ENCODE measurements at places on chromosomes 4 and X. TPM values are rescaled to one million over a fixed set of nuclear protein-coding genes. Genes with fewer than 3 reads are reported as not detected.

RAB39B gene
- 6.3 TPM for total RNA-seq

ZXDA gene
- 10.4 TPM for total RNA-seq

WDR17 gene
- 0.12 TPM for total RNA-seq

- DNase-seq = no peak
- H3K36me3 ChIP-seq = no peaks in the 10 kb centered on the region
- no peaks in the 10 kb centered on the region for H3K4me1 ChIP-seq
- no peaks in the 10 kb centered on the region for H3K27me3 ChIP-seq
- no peak overlapping the region for H3K4me3 ChIP-seq
These were observed 326.4 kb downstream of the DCHS2 start for GRCh38 chr4:154164931-154165839.

GRCh38 chr4:154877110-154877760 lies 96.2 kb downstream of the RBM46 start:
- H3K36me3 ChIP-seq = no peaks in the 10 kb centered on the region
- no peak for DNase-seq
- no peaks in the 10 kb centered on the region for H3K4me1 ChIP-seq
- H3K27me3 ChIP-seq = no peaks in the 10 kb centered on the region
- H3K27ac ChIP-seq = no peak overlapping the region
- H3K4me3 ChIP-seq = no peak overlapping the region

DNA sequence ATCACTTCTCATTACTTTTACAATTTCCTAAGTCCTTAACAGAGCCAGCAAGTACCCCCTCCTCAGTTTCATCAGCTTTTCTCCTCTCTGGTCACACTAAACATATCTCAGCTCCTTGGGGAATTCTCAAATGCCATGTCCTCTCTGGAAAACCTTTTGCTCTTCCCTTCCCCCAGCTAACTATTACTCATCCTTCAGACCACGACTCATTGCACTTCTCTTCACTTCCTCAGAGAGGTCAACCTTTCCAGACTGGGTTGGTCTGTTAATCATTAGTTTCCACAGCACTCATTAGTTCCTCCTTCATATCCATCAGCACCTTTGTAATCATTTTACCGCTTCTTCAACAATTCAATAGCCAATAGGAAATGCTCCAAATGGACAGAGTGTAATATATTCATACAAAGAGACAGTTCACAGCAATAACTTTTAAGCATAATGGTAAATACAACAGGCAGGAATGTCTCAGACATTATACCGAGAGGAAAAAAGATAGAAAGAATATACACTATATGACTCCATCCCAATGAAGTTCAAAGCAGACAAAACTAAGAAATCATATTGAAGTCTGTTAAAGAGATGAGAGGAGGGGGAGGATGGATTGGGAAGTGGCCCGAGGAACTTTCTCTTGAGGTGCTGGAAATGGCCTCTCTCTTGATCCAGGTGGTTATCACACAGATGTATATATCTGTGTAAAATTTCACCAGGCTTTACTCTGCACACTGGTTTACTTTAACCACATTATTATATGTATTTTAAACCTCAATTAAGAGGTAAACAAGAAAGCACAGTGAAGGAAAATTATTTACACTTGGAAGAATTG lies 39.6 kb downstream of the DDX60L start:
- H3K4me1 ChIP-seq = no peaks in the 10 kb centered on the region
- no peak overlapping the region for H3K4me3 ChIP-seq
- no peak overlapping the region for H3K27ac ChIP-seq
- DNase-seq = no peak
- peaks cover 46% of the 10 kb centered on the region for H3K36me3 ChIP-seq

- no peaks in the 10 kb centered on the region for H3K4me1 ChIP-seq
- H3K27ac ChIP-seq = no peak overlapping the region
- no peaks in the 10 kb centered on the region for H3K27me3 ChIP-seq
These were observed 67.7 kb downstream of the RWDD4 start for GRCh38 chr4:183591301-183591700.

DNA sequence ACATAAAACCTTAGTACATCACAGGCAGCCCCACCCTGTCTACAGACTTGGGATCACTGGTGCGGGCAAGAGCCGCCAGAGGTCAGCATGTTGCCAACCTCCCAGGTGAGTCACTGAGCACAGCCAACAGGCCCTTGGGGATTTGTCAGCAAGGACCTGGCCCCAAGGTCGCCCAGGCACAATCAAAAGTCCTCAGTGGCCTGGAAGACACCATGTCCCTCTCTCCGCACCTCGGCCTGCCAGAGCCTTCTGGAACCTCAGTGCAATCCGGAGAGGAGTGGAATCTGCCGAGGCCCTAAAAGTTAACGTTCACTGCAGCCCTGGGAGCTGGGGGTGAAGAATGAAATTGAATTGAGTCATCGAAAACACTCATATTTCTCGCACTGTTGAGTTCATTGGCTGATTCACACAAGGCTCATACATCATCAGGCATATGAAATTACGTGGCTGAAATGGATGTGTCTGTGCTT lies 74.3 kb downstream of the WFS1 start:
- no peak overlapping the region for H3K4me3 ChIP-seq
- no peaks in the 10 kb centered on the region for H3K36me3 ChIP-seq
- peaks cover 9% of the 10 kb centered on the region for H3K4me1 ChIP-seq
- DNase-seq = no peak
- no peak overlapping the region for H3K27ac ChIP-seq
- no peaks in the 10 kb centered on the region for H3K27me3 ChIP-seq

DNA sequence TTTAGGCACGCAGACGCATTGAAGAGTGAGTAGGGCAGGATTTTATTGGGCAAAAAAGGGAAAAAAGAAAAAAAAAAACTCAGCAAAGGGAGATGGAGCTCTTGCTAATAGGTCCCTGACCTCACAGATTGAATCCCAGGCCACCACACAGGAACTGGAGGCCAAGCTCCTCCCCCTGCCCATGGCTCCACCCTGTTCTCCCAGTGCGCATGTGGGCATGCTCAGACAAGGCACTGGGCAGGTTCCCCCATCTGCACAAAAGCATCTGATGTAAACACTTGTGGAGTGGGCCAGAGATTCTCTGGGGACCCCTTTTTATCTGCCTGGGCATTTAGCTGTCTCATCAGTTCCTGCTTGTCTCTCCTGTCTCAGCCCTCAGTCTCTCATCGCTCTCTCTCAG lies 9.5 kb downstream of the FRMD7 start:
- H3K36me3 ChIP-seq = no peaks in the 10 kb centered on the region
- DNase-seq = no peak
- H3K27ac ChIP-seq = no peak overlapping the region
- no peaks in the 10 kb centered on the region for H3K27me3 ChIP-seq

Data from natural killer cell (primary cell).